ENCODE measurements at places on chromosomes 2 and 18.

DNA sequence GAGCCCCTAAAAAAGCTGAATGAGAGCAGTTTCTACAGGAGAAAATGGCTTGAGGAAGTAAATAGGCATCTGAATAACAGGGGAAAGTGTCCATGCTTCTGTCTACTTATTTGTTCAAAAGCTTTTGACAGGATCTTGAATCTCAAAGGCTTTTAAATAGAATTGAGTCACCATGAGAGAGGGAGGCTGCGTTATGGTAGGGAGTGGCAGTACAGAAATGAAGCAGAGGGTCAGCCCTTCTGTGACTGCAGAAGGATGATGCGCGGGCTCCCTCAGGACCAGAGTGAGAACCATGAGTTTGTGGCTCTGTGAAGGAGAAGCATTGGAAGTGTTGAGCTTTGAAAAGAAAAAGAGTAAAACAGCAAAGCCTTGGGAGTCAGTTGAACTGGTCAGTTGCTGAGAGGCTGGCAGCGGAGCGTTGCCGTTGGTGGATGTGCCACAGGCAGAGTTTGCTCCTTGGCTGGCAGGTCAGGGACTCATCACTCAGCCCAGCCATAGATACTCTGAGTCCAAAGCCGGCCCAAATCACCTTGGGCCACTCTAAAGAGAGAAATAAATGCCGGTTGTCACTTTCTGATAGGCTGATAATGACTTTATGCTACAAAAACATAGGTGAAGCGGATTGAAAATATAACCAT, 17.4 kb downstream of the COPS7B start:
- no peak for DNase-seq

DNA sequence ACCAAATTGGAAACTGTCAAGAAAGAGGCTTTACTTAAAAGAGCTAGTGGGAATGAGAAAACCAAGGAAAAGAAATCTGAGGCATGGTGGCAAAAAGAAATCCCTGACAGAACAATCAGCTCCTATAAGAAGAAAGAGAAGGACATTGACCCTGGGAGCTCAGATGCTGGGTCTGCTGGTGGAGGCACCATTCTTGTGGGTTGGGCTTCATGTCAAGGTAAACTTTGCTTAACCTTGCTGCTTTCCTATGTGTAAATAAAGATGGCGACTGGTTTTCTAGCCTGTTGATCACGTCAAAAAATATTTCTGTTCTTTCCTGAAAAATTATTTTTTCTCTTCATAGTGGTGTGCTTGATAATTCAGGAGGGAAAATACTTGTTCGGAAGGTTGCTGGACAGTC, 58.1 kb downstream of the VIT start:
- no peak for DNase-seq

DNA sequence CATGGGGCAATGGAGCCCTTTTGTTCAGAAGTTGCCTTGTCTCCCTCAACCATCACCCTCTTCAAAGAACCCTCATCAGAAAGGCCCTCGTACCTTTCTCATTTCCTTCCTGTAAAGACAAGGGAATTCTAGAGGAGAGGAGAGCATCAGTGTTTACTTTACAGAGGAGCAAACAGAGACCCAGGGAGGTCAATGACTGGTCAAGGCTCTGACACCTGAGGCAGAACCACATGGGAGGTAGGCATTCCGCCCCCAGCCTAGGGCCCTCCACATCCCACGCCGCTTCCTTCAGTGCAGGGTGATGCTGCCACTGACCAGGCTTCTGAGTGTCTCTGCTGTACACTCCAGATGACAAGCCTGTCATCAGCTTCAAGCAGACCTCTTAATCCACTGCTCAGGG, 104.7 kb downstream of the NRP2 start:
- DNase-seq: no peak

DNA sequence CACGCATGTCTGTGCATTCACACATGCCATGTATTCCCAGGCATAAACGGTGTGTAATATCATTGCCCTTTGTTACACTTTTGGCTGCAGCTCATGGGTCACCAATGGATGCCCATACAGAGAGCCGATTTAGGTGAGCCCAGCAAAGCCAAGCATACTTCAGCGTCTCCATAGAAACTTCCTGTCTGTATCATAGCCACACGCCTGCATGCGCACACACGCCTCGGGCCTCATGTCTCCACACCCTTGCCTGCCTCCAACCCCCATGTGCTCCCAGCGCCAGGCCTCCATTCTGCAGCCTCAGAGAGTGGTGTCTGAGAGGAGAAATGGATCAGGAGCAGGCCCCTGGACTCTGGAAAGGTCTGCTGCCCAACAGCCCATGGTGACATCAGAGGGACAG, 33.5 kb upstream of the SELENOI start:
- no peak for DNase-seq

- DNase-seq: no peak
Observed at GRCh38 chr18:45788861-45789260, 36.6 kb upstream of the SIGLEC15 start.

GRCh38 chr2:130241041-130241707, 42.9 kb upstream of the TUBA3E start:
- DNase-seq: no peak

GRCh38 chr2:50469784-50470183, 562.1 kb downstream of the NRXN1 start:
- no peak for DNase-seq

DNA sequence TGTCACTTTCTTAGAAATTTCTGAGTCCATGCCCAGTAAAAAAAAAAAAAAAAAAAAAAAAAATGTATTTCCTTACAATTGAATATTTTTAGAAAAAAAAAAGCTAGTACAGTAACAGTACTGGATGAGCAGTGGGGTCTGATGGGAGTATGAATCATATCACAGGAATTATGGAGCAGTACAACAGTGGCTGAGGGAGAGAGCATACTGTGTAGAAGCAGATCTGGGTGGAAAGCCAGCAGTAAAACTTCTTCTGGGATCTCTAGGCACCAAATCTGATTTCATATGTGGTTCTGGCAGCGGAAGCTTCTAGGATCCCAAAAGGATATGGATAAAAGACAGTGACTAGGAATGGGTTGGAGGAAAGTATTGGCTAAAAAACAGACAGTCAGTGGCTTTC, 414.9 kb upstream of the FSHR start:
- DNase-seq: no peak

DNA sequence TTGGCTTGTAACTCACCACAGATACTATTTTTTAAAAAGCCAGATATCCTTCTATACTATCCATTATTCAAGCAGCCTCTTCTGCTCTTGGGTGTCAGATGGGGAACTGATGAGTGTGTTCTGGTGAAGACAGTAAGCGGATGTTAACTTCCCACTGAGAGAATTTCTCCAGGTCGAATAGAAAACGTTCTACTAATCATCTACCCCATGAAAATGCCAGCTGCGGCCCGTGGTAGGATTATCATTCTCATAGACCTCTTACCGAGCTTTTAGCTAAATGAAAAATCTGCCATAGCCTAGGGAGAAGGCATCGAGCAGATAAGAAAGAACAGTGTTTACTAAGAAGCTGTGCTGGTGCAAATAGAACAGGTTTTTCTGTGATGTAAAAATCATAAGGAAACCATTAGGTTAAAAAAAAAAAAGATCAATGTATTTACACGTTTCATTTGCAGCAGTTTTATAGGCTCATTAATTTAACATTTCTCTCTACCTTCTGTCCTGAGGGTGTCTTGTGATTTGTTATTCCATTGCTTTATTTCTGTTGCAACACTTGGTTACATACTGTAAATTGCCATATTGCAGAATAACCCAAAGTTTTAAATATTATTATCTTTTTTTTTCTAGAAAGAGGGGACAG, 1521.5 kb upstream of the ZEB2 start:
- no peak for DNase-seq

GRCh38 chr2:160869411-160869810, 290.8 kb upstream of the TANK start:
- no peak for DNase-seq

GRCh38 chr2:197452754-197453122, 614 bp upstream of the COQ10B start:
- no peak for DNase-seq

DNA sequence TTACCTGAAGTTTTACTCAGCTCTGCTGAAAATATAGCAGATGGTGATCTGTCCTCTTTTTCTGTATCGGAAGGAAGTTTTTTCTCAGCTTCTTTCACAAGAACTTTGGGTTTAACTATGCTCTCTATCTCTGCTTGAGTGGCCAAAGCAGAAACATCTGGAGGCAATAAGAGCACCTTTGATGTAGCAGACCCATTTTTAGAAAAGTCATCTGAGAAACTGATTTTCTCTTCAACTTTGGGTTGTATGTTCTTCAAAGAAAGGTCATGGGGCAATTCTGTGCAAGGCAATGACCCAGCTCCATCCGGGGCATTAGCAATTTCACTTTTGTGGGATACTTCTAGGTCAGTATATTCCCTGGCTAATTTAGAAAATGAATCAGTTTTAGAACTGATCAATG, 25.2 kb downstream of the RTN4 start:
- DNase-seq: no peak

DNA sequence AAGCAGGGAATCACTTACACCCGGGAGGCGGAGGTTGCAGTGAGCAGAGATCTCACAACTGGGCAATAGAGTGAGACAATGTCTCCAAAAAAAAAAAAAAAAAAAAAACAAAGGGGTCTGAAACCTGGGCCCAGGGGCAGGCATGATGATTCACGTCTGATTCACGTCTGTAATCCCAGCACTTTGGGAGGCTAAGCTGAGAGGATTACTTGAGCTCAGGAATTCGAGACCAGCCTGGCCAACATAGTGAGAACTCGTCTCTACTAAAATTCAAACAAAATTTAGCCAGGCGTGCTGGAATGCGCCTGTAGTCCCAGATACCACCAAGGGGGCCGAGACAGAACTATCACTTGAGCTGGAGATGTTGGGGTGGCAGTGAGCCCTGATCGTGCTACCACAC, 30.3 kb downstream of the TEX44 start:
- DNase-seq: no peak

Data from GM12892 (cell line).